Left forelimb (tissue), 1 donor: ENCODE measurements at places on chromosomes 3 and 15.

- DNase-seq = no peak
Measured at GRCh38 chr3:140223631-140224030, 288.6 kb downstream of the CLSTN2 start.

GRCh38 chr3:125403789-125404188 lies 28.7 kb upstream of the ZNF148 start:
- no peak for DNase-seq

GRCh38 chr3:10651506-10651905 lies 146.1 kb upstream of the ATP2B2 start:
- DNase-seq = no peak

DNA sequence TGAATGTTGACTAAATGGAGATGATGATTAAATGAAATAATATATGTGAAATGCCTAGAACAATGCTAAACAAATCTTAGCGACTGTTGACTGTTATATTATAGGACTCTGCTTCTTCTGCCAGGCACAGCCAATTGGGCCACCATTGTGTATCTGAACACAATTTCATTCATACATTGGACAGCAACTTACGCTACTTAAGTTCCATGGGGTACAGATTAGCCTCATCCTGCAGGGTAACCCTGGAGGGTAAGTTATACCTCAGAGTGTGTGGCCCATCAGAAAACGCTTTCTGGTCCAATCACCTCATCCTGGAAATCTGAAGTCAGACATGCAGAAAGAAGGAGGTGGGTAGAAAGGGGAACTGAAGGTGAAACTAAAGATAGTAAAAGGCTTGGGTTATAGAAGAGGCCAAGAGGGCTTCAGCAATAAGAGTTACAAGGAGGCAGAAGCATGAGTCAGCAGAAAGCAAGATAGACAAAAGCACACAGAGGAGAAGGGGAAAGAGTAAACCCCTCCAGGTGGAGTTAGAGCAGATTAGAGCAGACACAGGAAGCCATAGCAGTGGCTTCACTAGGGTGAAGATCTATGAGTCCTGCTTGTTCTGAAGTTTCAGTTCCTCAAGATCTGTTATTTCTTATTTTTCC lies 119.3 kb upstream of the SLC24A5 start:
- DNase-seq = no peak

DNA sequence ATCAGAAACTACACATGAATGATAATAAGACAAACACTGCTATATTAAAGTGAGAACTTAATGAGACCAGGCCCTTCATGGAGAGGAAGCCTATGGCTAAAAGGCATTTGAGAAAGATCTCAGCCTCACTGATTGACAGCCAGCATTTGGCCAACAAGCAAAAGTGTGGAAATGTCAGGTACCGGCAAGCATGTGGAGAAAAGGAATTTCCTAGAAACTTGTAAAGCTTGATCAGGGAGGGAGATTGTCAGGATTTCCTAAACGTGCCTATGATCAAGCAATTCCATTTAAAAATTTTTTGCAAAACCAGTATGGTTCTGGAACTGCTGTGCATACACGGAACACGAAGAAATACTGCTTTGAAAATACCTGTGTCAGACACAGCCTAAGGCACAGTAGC lies 220.3 kb upstream of the ATP10A start:
- no peak for DNase-seq

DNA sequence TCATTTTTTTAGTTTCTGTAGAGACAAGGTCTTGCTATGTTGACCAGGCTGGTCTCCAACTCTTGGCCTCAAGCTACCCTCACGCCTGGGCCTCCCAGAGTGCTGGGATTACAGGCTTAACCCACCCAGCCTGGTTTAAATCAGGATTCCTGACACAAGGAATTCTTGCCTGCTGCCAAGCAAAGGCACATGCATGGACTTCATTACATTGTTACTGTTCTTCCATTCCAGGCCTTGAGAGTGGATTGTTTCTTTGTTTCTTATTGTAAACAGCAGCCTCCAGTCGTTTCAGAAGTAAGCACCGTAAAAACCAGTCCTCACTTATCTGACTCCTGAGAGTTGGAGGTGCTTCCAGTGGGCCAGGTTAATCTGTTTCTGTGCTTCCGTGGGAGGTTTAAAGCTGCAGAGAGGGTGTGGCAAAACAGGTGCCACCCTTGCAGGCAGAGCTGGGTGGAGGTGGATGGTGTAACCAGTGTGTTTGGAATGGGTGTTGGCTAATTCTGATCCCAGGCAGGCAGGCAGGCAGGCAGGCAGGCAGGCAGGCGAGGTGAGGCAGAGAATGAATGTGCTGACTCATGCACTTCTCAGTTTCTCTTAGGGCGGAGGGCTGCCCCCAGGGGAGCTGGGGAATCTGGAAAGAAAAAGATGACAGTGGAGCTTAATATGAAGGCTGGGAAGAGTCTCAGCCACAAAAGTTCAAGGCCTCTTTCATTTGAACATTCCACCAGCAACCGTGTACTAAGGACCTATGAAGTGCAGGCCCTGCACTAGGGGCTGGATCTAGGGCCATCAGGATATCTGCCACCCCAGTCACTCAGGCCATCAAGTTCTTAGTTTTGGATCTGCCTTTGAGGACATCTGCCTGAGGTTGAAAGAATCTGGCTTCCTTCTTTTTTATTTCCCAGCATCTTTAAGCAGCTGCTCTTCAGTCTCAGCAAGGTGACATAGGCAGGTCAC lies 37.0 kb upstream of the CDCP1 start:
- no peak for DNase-seq

DNA sequence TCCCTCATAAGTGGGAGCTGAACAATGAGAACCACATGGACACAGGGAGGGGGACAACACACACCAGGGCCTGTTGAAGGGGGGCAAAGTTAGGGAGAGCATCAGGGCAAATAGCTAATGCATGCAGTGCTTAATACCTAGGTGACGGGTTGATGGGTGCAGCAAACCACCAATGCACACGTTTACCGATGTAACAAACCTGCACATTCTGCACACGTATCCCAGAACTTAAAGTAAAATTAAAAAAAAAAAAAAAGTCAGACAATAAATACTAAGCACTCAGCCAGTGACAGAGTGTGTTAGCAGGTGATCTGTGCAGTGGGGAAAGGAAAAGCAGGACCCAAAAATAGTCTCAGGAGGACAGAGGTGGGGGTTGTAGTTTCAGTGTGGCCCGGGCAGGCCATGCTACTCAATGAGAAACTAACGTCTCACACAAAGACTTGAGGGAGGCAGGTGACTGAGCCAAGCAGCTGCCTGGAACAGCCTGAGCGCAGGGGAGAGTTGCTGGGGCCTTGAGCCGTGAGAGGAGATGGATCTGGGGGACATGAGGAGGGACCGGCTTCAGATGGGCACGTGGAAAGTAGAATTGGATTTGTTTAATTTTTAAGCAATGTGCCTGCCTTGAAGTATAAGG lies 18.4 kb downstream of the ANKDD1A start:
- DNase-seq = no peak

DNA sequence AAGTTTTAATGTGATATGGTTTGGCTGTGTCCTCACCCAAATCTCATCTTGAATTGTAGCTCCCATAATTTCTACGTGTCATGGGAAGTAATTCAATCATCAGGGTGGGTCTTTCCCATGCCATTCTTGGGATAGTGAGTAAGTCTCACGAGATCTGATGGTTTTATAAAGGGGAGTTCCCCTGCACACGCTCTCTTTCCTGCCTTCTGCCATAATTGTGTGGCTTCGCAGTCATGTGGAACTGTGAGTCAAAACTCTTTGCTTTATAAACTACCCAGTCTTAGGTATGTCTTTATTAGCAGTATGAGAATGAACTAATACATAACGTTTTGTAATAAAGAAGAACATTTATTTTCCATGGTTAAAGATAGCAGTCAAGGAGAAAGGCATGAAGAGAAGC lies 39.2 kb upstream of the GOLIM4 start:
- DNase-seq = no peak

GRCh38 chr3:137035631-137036030 lies 77.8 kb downstream of the IL20RB start:
- DNase-seq = no peak

DNA sequence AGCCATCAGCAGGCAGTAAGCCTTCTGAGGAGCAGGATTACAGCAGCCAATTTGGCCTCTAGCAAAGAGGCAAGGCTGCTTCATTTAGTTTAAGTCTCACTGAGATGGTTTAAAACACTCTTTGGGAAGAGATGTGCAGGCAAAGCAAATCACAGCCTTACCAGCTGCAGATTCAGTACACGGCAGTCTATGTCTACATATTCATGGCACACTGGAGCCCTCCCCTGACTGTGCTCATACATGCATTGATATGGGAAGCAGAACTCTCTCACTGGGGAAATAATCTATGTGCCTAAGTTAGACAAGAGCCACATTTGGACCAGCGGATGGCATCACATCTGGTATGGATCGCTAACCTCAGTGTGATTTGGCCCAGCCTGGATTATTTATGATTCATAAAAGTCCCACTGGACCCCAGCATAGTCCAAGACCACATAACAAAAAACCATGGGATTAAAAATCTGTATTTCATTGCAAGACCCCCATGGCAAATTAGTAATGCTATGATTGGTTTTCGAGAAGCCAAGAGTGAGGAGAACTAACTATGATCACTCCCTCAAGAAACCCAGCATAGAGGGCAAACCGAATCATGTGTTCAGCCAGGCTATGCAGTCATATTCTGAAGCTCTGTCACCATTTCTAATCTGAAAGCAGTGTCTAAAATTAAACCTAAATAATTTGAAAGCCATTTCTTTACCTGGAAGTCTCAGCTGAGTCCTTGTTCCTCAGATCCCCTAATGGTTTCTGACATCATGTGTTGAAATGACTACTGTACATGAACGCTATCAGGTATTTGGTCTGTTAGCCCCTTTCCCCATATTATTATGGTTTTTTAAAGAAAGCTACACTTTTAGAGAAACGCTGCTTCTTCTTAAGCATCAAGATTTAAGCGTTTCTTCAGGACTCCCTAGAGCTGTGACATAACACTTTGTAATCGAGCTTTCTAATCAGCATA lies 1.2 kb downstream of the PRICKLE2 start:
- no peak for DNase-seq

DNA sequence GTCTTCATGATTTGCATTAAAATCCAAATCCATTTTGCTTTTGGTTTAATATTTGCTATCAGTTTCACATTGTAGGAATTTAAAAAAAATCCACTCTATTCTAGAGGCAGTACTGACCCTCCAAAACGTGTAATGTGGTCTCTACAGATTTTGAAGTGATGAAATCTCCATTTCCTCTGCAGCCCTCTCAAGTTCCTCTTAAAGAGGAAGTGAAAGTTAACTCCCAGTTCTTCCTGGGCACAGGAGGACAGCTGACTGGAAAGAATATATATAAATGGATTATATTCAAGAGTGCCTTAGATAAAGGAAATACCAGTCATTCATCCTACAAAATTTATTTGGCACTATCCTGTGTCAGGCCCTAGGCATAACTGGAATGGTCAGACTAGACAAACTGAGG lies 83.5 kb upstream of the PLCL2 start:
- DNase-seq = no peak

GRCh38 chr15:97978401-97979139 lies 18.1 kb downstream of the ARRDC4 start:
- DNase-seq = no peak

GRCh38 chr3:144431134-144431533 lies 459.5 kb downstream of the DIPK2A start:
- no peak for DNase-seq

- DNase-seq = no peak
Measured at GRCh38 chr3:3280396-3280795, 100.9 kb upstream of the CRBN start.

DNA sequence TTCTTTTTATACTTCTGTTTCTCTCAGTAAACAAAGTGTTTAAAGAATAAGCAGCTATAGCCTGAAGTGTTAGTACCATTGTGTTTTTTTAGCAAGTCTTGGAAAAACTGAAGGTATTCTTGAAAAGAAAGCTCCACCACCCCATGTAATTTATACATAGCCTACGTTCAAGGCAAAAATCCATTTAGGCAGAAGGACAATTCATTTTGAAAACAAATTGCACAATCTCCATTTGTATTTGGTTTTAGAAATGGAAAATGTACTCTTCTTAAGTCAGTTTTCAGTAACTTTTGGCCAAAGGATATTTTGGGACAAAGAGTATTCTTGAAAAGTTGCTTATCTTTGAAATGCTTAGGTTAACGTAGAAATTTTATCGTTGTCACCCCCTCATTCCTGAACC lies 34.5 kb downstream of the PTPRG start:
- no peak for DNase-seq

GRCh38 chr15:33262306-33262705 lies 48.5 kb upstream of the RYR3 start:
- DNase-seq = no peak

DNA sequence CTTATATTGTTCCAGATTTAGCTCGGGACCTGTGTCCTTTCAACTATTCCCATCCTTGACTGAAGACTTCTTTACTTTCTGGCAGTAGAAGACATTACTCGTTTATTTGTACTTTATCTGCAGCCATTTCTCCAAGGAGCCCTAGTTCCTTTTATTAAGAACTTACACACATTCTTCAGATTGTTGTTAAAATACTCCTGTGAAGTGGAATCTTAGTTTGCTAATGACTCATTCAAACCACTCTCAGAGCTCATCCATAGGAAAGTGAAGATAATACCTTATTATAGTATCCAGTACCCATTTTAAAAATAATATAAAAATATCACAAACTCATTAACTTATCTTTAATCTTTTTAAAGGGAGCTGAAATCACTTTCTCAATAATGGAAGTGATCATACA lies 63.5 kb downstream of the C3orf70 start:
- DNase-seq = no peak

DNA sequence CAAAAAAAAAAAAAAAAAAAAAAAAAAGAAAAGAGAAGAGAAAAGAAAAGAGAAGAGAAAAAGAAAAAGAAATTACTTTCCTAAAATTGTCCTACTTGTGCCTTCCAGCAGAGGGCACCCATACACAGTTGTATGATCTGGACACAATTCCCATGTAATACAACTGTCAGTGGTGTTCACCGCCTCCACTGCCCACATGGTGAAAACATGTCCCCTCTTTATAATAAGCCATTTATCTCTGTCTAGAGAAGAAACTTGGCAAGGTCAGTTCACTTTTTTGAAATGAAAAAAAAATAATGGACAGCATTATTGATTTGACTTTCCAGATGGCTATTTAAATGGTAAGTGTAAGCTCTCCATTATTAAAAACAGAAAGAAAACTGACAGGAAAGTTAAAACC lies 459.4 kb downstream of the GBE1 start:
- no peak for DNase-seq

DNA sequence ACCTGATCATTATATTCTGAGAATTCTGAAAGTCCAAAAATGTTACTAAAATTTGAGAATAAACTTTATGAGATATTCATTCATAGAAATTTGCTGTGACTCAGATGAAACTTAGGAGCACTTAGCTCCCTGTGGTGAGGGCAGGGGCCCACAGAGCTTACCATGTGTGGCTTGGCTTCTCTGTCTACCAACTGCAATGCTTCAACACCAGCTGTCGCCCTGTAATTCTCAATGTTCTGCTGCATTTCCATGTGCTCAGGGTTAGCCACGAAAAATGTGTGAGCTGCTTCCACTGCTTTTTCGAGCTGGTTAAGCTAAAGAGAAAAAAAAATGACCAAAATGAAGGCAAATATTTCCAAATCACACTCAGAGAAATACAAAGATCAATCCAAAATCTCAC lies 125.6 kb downstream of the P3H2 start:
- DNase-seq = no peak

DNA sequence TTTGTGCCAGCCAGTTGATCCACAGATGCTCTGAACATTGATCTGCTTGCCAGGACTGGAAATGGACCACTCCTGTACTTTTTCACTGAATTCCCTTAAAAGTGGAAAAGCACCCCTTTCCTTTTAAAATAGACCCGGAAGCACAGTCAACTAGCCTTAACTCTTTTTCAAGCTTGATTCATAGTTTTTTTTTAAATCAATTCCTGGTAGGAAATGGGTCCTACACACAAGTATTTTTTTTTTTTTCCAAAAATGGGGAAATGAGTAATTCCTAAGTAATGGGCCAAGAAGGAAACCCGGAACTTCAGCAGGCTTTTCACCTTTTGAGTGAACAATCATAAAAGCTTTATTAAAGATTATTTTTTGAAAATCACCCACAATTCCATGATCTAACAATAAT lies 234.4 kb upstream of the ADAMTS9 start:
- no peak for DNase-seq
